Diencephalon (tissue), 1 donor: ENCODE measurements at places on chromosomes 6 and 20. TPM values are rescaled to one million over a fixed set of nuclear protein-coding genes. Genes with fewer than 3 reads are reported as not detected.

The C6orf58 gene
- total RNA-seq = 1.2 TPM

The PRKN gene
- 10.8 TPM for total RNA-seq

The RIPOR3 gene
- total RNA-seq = 2.3 TPM

The NRSN1 gene
- total RNA-seq = 31.4 TPM

The SNX21 gene
- total RNA-seq = 21.0 TPM

The HCRTR2 gene
- total RNA-seq = 30.0 TPM

The ADGRF5 gene
- 9.9 TPM for total RNA-seq

The MAS1 gene
- total RNA-seq = under 0.01 TPM

The PDE10A gene
- 213 TPM for total RNA-seq

The PPP1R3G gene
- 3.7 TPM for total RNA-seq

The TOX2 gene
- total RNA-seq = 5.1 TPM

The DLL1 gene
- total RNA-seq = 11.3 TPM

The ASIP gene
- total RNA-seq = not detected

The CALHM4 gene
- 0.46 TPM for total RNA-seq

The KHDRBS2 gene
- total RNA-seq = 33.7 TPM

The DCDC2 gene
- 6.7 TPM for total RNA-seq

The NKX2-4 gene
- 2.1 TPM for total RNA-seq

The PNPLA1 gene
- total RNA-seq = not detected

The CALHM5 gene
- 1.2 TPM for total RNA-seq

The RAMACL gene
- 2.1 TPM for total RNA-seq

The GNAS-AS1 gene
- total RNA-seq = 1.2 TPM

The PLA2G7 gene
- total RNA-seq = 4.6 TPM

The GGTLC1 gene
- total RNA-seq = not detected
